ENCODE measurements at places on chromosomes 4 and X.

DNA sequence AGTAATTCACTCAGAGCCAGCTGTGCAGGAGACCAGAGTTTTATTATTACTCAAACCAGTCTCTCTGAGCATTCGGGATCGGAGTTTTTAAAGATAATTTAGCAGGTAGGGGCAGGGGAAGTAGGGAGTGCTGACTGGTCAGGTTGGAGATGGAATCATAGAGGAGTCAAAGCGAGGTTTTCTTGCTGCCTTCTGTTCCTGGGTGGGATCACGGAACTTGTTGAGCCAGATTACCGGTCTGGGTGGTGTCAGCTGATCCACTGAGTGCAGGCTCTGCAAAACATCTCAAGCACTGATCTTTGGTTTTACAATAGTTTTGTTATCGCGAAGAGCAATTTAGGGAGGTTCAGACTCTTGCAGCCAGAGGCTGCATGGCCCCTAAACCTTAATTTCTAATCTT is 63.6 kb downstream of the TRIM2 start:
- DNase-seq = no peak

DNA sequence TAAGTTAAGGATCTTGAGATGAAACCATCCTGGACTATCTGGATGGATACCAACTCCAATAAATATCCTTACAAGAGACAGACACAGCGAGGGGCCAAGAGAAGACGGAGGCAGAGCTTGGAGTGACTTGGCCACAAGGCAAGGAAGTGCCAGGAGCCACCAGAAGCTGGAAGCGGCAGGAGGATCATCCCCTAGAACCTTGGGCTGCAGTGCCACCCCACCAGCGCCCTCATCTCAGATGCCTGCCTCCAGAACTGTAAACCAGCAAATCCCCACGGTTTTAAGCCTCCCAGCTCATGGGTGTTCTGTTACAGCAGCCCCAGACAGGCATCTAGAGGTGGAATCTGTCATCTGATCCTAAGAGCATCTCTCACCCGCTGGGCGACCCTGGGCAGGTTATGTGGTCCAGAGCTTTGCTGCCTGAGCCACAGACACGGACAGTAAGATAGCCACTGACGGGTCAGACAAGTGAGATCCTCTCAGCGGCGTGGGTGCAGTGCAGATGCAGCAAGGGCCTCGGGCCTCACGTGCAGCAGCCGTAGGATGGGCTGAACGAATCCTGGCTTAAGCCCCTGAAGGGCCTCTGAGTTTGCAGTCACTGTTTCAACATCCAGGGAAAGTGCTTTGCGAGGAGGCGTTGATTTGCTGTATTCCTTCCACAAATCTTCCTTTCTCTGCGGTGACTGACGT is 25.1 kb upstream of the MXD4 start:
- no peak for DNase-seq

GRCh38 chrX:131139072-131139471 is 80.9 kb downstream of the ARHGAP36 start:
- no peak for DNase-seq

- DNase-seq = no peak
Measured at GRCh38 chr4:121192013-121192412, 27.9 kb upstream of the TNIP3 start.

DNA sequence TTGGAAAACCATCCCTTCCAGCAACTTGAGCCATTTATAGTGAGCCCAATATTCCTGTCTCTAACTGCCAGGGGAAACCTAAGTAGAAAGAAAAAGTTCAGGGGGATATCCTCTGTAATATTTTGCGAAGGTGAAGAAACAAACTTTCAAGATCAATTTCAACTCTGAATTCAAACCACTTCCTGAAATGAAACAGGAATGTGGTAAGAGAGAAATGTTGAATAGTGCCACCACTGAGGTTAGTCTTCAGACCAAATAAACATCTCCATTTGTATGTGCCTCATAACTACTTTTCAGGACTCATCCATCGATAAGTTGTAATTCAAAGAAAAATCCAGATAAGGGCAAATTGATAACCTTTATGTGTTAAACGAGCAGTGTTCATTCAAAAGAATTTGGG is 128.7 kb downstream of the GABRB1 start:
- DNase-seq = no peak

All from occipital lobe (tissue), 3 donors.